ENCODE measurements at places on chromosomes 1 and 21.

DNA sequence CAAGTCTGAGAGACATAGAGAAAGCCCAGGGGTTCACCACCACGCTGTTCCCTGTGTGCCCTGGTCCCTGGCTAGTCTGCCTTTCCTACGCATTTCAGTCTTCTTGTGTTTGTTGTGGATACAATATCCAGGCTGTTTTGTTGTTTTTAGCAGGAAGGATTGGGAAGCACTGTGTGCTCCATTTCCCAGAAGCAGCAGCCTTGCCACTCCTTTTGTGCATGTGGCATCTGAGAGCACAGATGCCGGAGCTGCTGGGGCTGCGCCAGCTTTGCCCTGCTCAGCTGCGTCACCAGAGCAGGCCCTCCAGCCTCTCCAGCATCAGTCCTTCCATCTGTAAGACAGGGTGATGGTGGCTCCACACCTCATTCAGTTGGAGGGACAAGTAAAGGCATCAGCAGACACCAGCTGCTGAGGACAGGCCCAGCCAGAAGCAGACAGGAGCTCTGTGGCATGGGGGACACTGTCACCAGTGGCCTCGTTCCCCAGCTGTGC, 94.4 kb upstream of the COL6A1 start:
- DNase-seq: no peak

DNA sequence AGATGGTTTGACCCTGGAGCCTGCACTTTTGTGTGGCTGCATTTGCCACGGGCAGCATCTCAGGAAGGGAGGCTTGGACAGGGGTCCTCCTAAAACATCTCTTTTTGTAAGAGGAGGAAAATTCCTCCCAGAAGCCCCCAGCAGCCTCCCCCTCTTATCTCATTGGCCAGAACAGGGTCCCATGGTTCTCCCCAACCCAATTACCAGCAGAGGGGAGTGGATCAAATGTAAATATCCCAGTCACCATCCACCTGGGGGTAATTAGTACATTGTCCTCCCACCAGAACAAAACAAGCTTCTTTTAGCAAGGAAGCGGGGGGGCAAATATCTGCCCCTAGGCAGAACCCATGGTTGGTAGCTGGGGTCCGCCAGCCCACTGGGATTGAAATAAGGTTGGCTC, 44.7 kb upstream of the TENT5B start:
- DNase-seq: no peak

- DNase-seq: peak; percentile 76
Measured at GRCh38 chr1:227170361-227171166, 147.7 kb downstream of the CDC42BPA start.

- no peak for DNase-seq
Measured at GRCh38 chr1:246110343-246111219, 396.5 kb downstream of the SMYD3 start.

DNA sequence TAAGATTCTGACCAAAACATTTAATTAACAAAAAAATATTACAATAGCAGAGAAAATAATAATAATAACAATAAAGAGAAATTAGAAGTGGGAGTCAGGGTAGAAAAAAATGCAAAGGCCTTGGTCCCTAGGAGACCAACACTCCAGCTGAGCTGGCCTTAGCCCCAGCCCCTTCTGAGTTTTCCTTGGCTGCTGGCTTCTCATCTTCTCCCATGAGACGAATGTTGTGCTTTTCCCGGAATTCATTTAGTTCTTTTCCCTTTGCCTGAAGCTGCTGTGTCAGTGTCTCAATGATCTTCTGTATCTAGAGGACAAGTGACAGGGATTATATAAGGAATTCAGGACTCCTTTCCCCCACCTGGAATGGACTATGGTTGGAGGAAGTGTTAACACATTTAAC, 2.4 kb downstream of the KLHDC9 start:
- no peak for DNase-seq

- DNase-seq: no peak
Measured at GRCh38 chr1:29396438-29397255, 160.3 kb downstream of the PTPRU start.

DNA sequence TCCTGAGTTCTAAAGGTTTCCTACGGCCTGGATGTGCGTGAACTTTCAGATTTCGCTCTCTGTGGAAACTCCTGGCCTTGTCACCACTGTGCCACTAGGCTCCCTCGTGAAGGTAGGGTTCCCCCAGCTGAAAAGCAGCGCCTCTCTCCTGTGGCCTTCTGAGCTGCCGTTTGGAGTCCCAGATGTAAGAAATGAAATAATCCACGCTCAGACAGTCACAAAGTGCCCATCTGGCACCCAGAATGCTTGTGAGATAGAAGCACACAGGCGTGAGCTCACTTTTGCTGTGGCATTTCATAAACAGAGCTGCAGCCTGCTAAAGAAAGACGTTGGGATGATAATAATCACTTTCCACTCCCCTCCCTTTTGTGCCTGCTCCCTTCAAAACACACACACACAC, 65.8 kb downstream of the LMO4 start:
- DNase-seq: peak; percentile 8

GRCh38 chr21:33268737-33269441, 2.7 kb downstream of the IL10RB start:
- no peak for DNase-seq

GRCh38 chr1:162233066-162233465, 143.6 kb downstream of the SPATA46 start:
- no peak for DNase-seq

DNA sequence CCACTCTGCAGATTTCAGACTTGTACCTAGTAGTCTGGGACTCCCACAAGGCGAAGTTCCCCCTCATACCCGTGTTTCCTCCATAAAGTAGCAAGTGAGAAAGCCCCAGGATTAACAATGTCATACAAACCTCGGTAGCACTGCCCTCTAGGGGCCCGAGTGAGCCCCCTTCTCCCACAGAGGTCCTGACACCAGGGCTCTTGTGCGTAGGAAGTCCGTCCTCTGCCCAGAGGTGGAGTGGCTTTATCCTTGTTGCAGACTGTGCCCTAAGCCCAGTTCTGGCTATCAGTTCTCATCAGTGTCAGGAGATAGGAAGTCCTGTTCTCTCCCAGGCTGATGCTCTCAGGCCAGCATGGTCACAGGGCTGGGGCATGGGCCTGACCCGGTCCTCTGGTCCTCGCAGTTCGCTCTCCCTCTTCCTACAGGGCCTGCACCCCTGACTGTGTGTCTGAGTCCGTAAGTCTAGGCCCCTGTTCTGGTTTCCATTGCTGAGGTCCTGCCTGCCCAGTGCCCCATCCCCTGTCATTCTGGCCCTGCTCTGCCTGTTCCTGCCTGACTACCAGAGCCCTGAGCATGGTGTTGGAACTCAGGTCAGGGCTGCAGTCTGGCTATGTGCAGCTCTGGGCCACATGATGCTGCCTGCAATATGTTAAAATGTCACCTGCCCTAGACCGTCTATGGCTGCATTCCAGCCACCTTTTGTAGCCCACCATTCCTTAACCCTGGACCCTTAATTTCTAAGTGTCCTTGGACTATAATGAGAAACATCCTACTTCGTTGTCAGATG, 285.6 kb downstream of the ASTN1 start:
- peak; percentile 92 for DNase-seq

DNA sequence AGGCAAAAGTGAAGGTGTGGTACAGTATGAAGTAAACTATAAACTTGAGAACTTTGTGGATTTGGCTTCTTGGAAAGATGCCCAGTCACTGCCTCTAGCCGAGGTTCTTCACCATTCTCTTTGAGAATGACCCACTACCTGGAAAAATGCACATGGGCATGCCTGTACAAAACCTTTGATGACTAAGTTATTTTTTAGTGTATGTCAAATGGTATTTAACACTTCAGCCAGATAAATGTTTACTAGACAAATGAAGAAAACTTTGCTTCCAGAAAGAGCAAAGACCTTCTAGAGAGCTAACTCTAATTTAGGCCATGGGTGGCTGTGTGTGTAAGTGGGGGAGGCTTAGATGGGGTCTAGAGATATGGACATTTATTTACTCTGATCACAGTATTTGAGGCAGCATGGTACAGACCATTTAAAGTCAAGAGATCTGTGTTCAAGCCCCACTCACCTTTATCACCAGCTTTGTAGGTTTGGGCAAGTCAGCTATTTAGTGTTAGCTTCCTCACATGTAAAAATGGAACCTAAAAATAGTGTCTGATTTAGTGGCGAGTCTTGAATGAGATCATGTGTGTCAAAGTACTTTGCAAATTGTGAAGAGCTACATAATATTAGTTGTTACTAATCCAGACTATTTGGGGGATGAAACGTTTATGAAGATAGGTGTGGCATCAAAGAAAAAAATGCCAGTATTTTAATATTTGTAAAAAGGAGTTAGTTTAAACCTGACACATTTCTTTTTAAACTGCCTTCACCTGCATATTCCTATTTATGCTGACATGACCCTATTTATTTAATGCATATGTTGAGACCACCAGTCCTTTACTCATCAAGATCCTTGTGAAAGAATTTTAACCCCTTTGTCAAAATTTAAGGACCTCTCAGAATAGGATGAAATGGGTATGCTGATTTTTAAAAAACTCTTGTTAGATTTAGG, 20.2 kb downstream of the NFYC start:
- DNase-seq: peak; percentile 65

DNA sequence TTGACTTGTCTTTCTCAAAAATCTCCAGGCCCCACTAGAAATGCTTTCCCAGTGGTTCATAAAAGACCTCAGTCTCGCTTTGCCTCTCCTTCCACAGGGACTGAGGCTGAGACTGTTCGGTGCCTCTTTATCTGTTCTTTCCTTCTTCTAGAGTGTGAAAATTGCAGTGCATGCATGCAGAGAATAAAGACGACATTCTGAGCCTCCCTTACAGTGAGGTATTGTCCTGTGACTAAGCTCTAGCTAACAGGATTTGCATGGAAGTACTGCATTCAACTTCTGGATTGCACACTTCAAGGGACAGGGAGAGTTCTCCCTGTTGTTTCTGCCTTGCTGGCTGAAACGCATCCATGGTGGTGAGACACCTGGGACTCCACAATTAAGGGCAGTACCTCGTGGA, 69.1 kb downstream of the COLGALT2 start:
- no peak for DNase-seq

DNA sequence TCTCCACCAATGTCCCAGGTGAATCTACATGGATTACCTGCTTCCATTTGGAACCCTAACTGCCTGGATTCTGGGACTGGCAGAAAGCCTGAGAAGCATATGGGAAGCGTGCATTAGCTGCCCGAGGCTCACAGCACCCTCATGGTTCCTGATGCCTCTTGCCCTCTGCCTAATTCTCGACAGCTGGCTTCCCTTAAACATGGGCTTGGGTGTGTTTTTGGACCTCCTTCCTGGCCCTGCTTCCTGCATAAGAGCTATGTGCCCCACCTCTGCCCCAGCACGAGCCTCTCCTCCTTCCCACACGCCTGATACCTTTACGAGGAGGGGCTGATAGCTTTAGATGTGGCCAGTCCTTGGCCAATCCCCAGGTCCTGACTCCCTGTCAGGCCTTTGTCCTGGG, 152.4 kb upstream of the HMGB4 start:
- DNase-seq: no peak

DNA sequence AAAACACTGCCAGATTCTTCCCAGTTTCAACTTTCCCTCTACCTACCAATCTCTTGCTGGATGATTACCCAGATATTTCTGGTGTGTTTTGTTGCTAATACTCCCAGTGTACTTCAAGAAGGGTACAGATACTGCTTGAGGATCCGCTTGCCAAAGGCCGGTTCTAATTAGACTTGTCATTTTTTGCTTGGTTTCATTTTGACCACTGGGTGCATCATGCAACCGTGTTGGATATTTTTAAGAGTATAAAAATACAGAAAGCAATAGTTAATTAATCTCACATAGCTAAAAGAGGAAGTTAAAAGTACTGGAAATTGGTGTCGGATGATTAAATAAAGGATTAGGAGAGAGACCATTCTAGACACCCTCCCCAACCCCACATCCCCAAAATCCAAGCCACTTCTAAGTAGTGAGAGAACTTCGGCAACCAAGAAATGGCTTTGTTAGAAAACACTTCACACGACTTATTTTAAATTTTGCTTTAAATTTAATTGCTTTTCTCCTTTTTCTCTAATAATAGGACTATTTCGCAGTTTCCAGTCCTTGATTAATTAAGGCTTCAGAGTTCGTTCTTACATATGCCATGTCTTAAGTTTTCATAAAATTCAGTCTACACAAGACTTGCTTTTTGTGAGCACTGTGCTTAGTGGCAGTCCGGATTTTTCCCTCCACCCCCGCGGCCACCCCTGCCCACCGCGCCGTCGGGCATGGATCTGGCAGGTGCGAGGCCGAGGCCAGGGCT, 2.5 kb upstream of the CDKN2C start:
- DNase-seq: peak; percentile 79

DNA sequence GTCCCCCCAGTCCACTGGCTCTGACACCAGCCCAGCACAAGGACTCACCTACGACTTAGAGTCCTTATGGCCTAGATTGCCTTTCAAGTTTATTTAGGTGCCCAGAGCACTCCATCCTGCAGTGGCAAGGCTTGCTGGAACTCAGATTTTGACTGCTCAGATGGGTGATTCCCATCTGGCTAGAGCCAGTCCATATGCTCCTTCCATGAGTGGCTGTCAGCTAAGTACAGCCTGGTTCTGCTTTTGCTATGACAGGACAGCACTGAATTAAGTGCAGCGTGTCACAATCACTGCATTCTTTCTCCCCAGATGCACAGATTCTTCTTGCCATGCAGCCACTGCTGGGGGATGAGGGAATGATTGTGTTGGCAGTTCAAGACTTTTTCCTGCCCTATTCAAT, 43.8 kb downstream of the GPR52 start:
- no peak for DNase-seq

DNA sequence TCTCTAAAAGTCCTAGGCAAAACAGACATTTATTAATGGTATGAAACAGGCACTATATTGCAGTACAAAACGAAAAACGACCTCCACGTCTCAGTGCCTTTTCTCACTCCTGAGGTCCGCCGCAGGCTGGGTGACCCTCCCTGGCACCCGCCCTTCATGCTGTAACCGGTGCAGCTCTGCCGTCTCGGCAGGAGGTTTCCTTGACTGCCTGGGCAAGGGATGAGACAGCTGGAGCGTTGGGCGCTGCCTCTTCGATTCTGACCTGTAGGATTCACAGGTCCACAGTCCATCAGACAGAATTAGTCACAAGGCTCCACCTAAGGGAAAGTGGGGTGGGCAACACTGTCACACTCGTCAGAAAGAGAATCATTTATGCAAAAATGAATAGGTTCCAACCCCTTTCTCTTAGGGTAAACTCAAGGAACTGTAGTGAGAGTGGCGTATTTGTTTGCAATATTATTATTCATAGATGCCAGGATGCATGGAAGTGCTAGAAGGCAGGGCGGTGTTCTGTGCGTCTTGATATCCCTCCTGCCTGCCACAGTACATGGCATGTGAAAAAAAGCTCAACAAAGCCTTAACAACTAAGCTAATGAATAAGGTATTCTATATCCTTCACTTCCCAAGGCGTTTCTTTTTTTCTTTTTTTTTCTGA, 23.5 kb upstream of the ZBTB18 start:
- no peak for DNase-seq

DNA sequence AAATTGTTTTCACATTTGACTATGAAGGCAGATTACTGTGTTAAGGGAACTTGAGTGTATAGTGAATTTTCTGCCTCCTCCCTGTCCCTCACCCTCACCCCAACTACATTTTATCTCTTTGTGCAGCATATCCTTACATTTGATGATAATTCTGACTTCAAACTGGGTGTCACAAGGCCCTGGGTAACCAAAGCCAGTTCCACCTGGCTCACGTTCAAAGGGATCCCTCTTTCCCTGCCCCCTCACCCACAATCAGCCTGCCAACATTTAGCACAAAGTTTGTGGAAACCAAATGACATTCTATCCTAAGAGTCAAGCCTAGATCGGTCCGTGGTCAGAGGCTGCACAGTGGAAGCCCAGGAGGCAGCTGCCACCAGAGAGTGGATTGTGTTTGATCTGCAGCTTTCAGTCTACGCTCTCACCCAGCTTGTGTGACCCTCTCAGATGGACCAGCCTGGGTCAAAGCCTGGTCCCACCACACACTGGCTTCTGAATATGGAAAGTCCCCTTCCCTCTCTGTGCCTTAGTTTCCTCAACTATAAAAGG, 10.3 kb downstream of the KIAA0040 start:
- peak; percentile 24 for DNase-seq

- no peak for DNase-seq
Measured at GRCh38 chr1:33657833-33658232, 185.4 kb downstream of the ZSCAN20 start.
